SJSA1 (cell line): ENCODE measurements at places on chromosomes 1 and 21. TPM values are rescaled to one million over a fixed set of nuclear protein-coding genes. Genes with fewer than 3 reads are reported as not detected.
A peak's percentile ranks its signal among the peaks of the same experiment; 100 is the strongest.

The SHISAL2A gene
- not detected in 2 replicates for total RNA-seq

The SPATA46 gene
- not detected in 2 replicates for total RNA-seq

The LCE2B gene
- not detected in 2 replicates for total RNA-seq

The C4BPA gene
- total RNA-seq, result not detected in 2 replicates

DNA sequence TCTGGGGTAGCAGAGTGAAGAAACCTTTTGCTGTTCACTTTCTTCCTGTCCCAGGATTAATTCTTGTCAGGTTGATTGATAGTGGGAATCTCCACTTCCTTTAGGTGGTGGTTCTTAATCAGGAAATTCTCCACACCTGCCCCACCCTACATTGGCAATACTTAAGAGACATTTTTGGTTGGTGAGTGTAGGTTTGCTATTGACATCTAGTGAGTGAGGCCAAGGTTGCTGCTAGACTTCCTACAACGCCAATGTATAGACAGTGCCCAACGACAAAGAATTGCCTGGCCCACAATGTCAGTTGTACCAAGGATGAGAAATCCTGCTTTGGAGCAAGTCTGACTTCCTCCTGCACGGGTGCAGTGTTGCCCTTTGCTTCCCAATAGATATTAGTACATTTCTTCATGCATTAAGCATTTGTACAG is 38.5 kb downstream of the MAP3K7CL start:
- no peaks in the 10 kb centered on the region for H3K36me3 ChIP-seq
- H3K4me3 ChIP-seq, result no peak overlapping the region
- H3K27ac ChIP-seq, result no peak overlapping the region

DNA sequence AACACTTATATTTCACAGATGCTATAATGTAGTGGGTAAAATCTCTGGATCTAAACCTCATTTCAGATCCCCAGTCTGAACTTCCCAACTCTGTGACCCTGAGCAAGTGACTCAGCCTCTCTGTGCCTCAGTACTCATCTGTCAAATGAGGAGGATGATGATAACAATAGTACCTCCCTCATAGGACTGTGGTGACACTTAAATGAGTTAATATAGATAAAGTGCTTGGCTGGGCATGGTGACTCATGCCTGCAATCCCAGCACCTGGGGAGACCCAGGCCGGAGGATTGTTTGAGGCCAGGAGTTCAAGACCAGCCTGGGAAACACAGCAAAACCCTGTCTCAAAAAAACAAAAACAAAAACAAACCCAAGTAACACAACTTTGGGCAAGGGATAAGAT is 4.7 kb upstream of the ECE1 start:
- peaks cover 23% of the 10 kb centered on the region for H3K4me1 ChIP-seq
- peak overlapping the region; percentile 23 for H3K27ac ChIP-seq
- no peaks in the 10 kb centered on the region for H3K36me3 ChIP-seq

- H3K4me3 ChIP-seq, result no peak overlapping the region
- DNase-seq, result no peak
- H3K36me3 ChIP-seq, result no peaks in the 10 kb centered on the region
Measured at GRCh38 chr1:63068626-63069025, 253.7 kb upstream of the FOXD3 start.

- no peak for DNase-seq
- H3K27ac ChIP-seq, result no peak overlapping the region
- no peaks in the 10 kb centered on the region for H3K27me3 ChIP-seq
- H3K4me3 ChIP-seq, result no peak overlapping the region
Measured at GRCh38 chr1:209176866-209177430, 406.6 kb upstream of the CAMK1G start.

DNA sequence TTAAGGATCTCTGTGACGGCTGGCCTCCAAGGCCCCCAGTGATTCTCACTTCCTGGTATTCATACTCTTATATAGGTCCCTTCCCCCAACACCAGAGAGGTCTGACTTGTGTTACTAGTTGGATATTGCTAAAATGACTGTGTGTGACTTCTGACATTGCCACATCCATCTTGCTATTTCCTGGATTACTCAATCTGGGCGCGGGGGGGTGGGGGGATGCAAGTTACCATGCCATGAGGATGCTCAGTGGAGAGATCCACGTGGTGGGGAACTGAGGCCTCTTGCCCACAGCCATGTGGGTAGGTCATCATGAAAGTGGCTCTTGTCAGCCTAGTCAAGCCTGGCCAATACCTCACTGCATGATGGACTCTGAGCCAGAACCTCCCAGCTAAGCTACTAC is 117.0 kb downstream of the UBE2U start:
- peaks cover 6% of the 10 kb centered on the region for H3K27me3 ChIP-seq
- H3K27ac ChIP-seq, result no peak overlapping the region
- DNase-seq, result no peak
- no peaks in the 10 kb centered on the region for H3K4me1 ChIP-seq
- no peaks in the 10 kb centered on the region for H3K36me3 ChIP-seq

DNA sequence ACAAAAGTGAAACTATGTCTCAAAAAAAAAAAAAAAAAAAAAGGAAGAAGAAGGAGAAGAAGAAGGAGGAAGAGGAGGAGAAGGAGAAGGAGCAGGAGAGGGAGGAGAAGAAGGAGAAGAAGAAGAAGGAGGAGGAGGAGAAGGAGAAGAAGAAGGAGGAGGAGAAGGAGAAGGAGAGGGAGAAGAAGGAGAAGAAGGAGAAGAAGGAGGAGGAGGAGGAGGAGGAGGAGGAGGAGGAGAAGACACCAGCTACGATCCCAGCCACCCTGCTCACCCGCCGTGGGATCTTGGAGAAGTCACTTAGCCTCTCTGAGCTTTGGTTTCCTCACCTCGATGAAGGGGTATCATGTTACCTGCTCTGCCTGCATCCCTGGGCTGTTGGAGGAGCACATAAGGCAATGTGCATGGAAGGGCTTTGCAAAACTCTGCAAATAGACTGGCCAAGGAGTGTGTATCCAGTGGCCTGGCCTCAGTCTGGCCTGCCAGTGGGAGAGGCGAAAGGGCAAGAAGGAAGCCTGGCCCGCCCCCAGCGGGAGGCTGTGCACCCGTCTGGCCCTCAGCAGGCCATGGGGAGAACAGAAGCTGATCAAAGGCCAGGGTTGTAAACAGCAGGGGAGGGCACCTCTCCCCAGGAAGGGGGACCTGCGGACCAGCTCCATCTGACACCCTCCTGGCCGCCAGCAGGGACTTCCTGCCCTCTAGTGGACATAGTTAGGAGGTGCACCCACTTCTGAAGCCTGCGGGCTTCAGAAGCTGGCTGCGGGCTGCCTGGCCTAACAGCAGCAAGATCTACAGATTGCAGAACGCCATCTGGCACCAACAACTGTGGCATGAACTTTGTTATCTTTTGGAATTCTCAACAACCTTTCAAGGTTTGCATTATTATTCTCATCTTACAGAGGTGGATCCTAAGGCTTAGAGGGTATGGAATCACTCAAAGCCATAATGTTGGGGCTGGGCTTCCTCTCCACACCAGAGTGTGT is 19.2 kb upstream of the CDK18 start:
- H3K27me3 ChIP-seq, result peaks cover 37% of the 10 kb centered on the region
- H3K4me1 ChIP-seq, result no peaks in the 10 kb centered on the region
- no peak overlapping the region for H3K4me3 ChIP-seq

DNA sequence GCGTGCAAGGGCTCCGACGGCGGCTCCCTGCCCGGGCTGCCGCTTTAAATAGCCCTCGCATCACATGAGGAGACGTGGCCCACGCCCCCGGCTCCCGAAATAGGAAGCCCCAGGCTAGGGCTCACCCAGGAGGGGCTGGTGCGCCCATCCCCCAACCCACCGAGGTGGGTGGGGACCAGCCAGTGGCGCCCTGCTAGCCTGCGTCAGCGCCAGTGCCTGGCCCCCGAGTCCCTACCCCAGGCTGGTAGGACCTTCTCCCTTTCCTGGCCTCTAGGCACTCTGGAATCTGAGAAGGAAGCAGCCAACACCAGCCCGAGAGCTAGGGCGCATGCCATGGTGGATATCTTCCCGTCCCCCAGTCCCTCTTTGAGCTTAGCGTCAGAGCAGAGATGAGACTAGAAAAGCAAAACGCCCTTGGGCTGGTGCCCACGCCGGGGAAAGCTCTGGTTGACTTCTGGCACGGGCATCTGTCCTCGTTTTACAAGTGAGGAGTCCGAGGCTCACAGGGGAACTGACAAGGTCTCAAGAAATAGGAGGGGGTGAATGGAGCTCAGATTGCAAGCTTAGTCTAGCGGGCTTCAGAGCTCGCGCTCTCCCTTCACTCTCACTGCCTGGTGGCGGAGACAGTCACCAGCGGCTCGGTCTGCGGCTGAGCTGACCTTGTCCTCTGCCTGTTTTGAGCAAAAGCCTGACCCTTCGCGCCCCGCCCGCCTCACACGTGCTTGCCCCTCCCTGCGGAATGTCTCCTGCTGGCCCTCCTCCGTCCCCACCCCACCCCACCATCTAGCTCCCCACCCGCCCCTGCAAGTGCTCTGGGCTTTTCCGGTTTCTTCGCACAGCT is at the start of gene FABP3:
Gene FABP3, minus strand, starts transcription at position 21 of the 841 bp plus-strand sequence. CDS start 62 bp downstream, outside the sequence.
- no peaks in the 10 kb centered on the region for H3K27me3 ChIP-seq
- peak within 1 kb of the TSS; percentile 30 for H3K4me3 ChIP-seq
- no peak within 1 kb of the TSS for H3K27ac ChIP-seq
- H3K36me3 ChIP-seq, result no peaks in the 10 kb centered on the region
- H3K4me1 ChIP-seq, result peaks cover 10% of the 10 kb centered on the region

- H3K27me3 ChIP-seq, result no peaks in the 10 kb centered on the region
- no peak overlapping the region for H3K4me3 ChIP-seq
Measured at GRCh38 chr21:42547001-42547905, 33.6 kb downstream of the SLC37A1 start.

DNA sequence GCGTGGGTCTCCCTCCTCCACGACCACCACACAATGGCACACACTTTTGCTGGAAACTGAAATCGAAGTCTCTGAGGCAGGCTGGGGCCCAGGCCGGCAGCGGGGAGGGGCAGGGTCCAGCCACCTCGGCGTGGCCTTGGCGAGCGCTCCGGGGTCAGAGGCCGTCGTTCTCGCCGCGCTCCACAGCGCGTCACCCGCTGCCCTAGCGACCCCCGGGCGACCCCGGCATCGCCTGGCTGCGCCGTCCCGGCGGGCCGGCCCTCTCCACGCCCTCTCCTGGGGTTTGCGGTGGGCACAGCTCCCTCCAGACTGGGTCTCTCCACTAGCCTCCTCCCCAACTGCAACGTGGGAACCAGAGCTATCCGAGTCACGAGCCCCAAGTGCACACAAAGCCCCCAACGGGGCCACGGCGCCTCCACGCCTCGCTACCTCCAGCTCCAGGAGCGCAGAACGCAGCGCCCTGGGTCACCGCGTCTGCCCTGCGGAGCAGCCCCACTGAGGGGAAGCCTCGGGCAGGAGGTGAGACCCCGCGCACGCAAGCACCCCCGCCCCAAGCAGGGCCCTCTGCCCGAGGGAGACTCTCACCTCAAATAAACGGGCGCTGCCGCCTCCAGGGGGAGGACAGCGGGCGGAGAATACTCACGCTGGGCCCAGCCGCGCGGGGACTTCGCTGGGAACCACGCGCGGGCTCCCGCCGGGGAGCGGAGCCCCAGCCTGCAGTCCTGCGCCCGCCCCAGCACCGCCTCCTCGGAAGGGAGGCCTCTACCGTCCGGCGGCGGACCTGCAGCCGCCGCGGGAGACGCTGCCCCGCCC is 134.0 kb upstream of the BARHL2 start:
- DNase-seq, result peak; percentile 83
- H3K4me3 ChIP-seq, result peak overlapping the region; percentile 69
- no peaks in the 10 kb centered on the region for H3K36me3 ChIP-seq
- peaks cover 3% of the 10 kb centered on the region; the same call in 1 of the 2 replicates for H3K4me1 ChIP-seq
- H3K27ac ChIP-seq, result peak overlapping the region; percentile 23; the same call in 1 of the 2 replicates
- H3K27me3 ChIP-seq, result no peaks in the 10 kb centered on the region

DNA sequence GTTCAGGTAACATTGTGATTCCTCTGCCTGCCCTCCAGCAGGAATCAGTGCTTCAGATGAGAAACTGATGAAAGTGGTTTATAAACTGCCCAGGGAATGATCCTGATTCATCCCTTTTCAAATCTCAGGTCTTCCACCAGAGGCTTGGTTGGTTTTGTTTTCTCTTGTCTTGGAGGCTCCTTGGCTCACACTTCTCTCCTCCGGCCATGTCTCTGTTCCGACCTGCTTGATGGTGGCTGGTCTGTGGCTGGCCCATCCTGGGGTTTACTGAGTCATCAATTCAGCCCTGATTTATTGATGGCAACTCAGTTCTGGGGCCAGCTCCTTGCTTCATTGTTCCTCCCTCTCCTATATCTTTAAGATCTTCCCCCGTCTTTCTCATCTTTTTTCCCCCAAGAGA is 56.6 kb upstream of the SLC2A1 start:
- H3K4me3 ChIP-seq, result no peak overlapping the region
- 0 out of 2 replicates have a peak, but pooled peaks cover 3% of the 10 kb centered on the region for H3K27me3 ChIP-seq
- no peaks in the 10 kb centered on the region for H3K36me3 ChIP-seq
- no peak overlapping the region for H3K27ac ChIP-seq
- no peak for DNase-seq

- peaks cover 16% of the 10 kb centered on the region for H3K27me3 ChIP-seq
- H3K4me1 ChIP-seq, result no peaks in the 10 kb centered on the region
- H3K36me3 ChIP-seq, result no peaks in the 10 kb centered on the region
- H3K4me3 ChIP-seq, result no peak overlapping the region
- H3K27ac ChIP-seq, result no peak overlapping the region
- no peak for DNase-seq
Measured at GRCh38 chr1:162230096-162230495, 146.6 kb downstream of the SPATA46 start.

GRCh38 chr1:29599071-29599470 is 362.7 kb downstream of the PTPRU start:
- H3K36me3 ChIP-seq, result no peaks in the 10 kb centered on the region
- no peaks in the 10 kb centered on the region for H3K4me1 ChIP-seq
- no peaks in the 10 kb centered on the region for H3K27me3 ChIP-seq

GRCh38 chr1:248288391-248288790 is 10.6 kb upstream of the OR2T33 start:
- no peak overlapping the region for H3K27ac ChIP-seq
- no peaks in the 10 kb centered on the region for H3K4me1 ChIP-seq
- no peaks in the 10 kb centered on the region for H3K27me3 ChIP-seq
- H3K4me3 ChIP-seq, result no peak overlapping the region
- H3K36me3 ChIP-seq, result no peaks in the 10 kb centered on the region

GRCh38 chr1:10899490-10900250 is 103.2 kb upstream of the CASZ1 start:
- no peak overlapping the region for H3K4me3 ChIP-seq
- no peak overlapping the region for H3K27ac ChIP-seq
- peaks cover 32% of the 10 kb centered on the region for H3K27me3 ChIP-seq
- no peak for DNase-seq

- H3K4me3 ChIP-seq, result no peak overlapping the region
- peaks cover 21% of the 10 kb centered on the region for H3K4me1 ChIP-seq
- no peaks in the 10 kb centered on the region for H3K27me3 ChIP-seq
- H3K36me3 ChIP-seq, result no peaks in the 10 kb centered on the region
Measured at GRCh38 chr1:234561319-234561718, 48.7 kb downstream of the IRF2BP2 start.

DNA sequence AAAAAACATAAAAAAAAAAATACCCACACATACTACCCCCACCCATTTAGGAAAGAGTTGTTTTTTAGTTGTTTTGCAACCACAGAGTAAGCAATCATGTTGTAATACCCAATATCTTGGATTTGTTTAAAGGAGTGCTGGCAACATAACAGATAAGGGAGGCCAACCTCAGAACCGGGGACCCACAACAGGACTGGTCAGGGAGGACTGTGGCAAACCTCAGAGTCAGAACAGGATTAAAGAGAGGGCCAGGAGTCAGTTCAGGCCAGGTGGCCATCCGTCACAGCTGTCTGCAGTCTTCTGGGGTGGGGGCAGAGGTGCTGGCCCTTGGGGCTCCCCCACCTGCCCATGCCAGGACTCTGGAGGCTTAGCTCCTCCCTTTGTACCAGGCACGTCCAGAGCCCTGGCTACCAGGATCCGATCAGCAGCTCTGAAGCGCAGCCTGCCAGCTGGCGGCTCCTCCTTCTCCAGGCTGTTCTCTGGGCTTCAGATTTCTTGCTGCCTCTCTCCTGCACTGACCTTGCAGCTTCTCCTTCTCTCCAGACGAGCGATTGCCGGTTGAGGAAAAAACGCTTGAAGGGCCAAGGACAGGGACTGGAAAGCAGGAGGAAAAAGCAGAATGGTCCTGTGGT is 7.9 kb downstream of the H6PD start:
- peaks cover 19% of the 10 kb centered on the region for H3K4me1 ChIP-seq
- H3K27ac ChIP-seq, result no peak overlapping the region
- DNase-seq, result no peak
- H3K27me3 ChIP-seq, result no peaks in the 10 kb centered on the region
- no peak overlapping the region for H3K4me3 ChIP-seq
- peaks cover 6% of the 10 kb centered on the region for H3K36me3 ChIP-seq
